Purkinje cell (primary cell): ENCODE measurements at places on chromosomes 16 and 17. TPM values are rescaled to one million over a fixed set of nuclear protein-coding genes. Genes with fewer than 3 reads are reported as not detected.

The ZNHIT3 gene
- polyA plus RNA-seq: 211 and 219 TPM in 2 replicates

The SALL1 gene
- not detected in 2 replicates for polyA plus RNA-seq

The DYNLRB2 gene
- polyA plus RNA-seq: 13.8 and 15.0 TPM in 2 replicates

The HOXB8 gene
- not detected in 2 replicates for polyA plus RNA-seq

The ABHD15 gene
- 0.30 TPM in 1 of 2 replicates, not detected in the other for polyA plus RNA-seq

The GPR139 gene
- polyA plus RNA-seq: not detected in 2 replicates

The C1QTNF8 gene
- polyA plus RNA-seq: not detected in 2 replicates

The GTF3C1 gene
- 6.5 and 10.7 TPM in 2 replicates for polyA plus RNA-seq

The ATP2C2 gene
- 2.6 TPM in 1 of 2 replicates, not detected in the other for polyA plus RNA-seq

The NDUFAF8 gene
- polyA plus RNA-seq: 33.9 and 55.0 TPM in 2 replicates

The ST6GALNAC2 gene
- not detected in 2 replicates for polyA plus RNA-seq

The CBFA2T3 gene
- 0.07 and 1.1 TPM in 2 replicates for polyA plus RNA-seq

The LLGL2 gene
- polyA plus RNA-seq: not detected in 2 replicates

The CLEC10A gene
- polyA plus RNA-seq: not detected in 2 replicates

The CDH1 gene
- not detected in 2 replicates for polyA plus RNA-seq

The HS3ST2 gene
- polyA plus RNA-seq: 7.6 TPM in 1 of 2 replicates, not detected in the other

The TBC1D26 gene
- not detected in 2 replicates for polyA plus RNA-seq

The CYGB gene
- polyA plus RNA-seq: 0.28 and 0.83 TPM in 2 replicates

The KRTAP4-9 gene
- not detected in 2 replicates for polyA plus RNA-seq

The LRRC37B gene
- 5.3 and 13.9 TPM in 2 replicates for polyA plus RNA-seq

The NPW gene
- polyA plus RNA-seq: not detected in 2 replicates

The PRR35 gene
- polyA plus RNA-seq: not detected in 2 replicates

The RNF151 gene
- not detected in 2 replicates for polyA plus RNA-seq

The ZG16B gene
- not detected in 2 replicates for polyA plus RNA-seq

The CDT1 gene
- 0.17 TPM in 1 of 2 replicates, not detected in the other for polyA plus RNA-seq

The CA4 gene
- 10.5 TPM in 1 of 2 replicates, not detected in the other for polyA plus RNA-seq

The VWA3A gene
- polyA plus RNA-seq: 0.70 and 0.74 TPM in 2 replicates

The GRAP gene
- not detected in 2 replicates for polyA plus RNA-seq

The PRSS21 gene
- not detected in 2 replicates for polyA plus RNA-seq

The RECQL5 gene
- polyA plus RNA-seq: 8.6 and 9.0 TPM in 2 replicates

The CES1 gene
- not detected in 2 replicates for polyA plus RNA-seq

The NOTUM gene
- polyA plus RNA-seq: not detected in 2 replicates

The ZC3H7A gene
- polyA plus RNA-seq: 64.2 and 89.5 TPM in 2 replicates
